ENCODE measurements at places on chromosomes 16 and 17.
A peak's percentile ranks its signal among the peaks of the same experiment; 100 is the strongest.

DNA sequence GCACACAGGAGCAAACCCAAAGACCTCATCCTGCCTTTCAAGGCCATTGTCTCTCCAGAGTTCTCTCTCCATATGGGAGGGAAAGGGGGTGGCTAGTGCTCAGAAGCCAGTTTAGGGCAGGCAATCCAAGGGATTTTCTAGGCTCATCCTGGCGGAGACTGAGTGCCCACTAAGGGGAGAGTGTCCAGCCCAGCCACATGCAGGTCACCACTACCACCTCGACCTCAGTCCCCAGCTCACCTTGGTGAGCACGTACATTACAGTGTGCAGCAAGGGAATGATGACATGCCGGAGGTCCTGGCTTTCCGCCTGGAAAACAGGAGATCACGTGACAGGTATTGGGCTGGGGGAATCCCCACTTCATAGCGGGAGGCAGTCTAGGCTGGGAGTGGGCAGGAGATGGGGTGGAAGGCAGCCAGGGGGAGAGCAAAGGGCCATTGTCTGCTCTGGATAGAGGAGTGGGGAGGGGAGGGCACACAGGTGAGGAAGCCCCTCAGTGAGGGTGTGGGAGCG is 29.9 kb downstream of the PIK3R6 start:
- no peak for DNase-seq

GRCh38 chr17:30241051-30241450 is 5.6 kb upstream of the SLC6A4 start:
- no peak for DNase-seq

DNA sequence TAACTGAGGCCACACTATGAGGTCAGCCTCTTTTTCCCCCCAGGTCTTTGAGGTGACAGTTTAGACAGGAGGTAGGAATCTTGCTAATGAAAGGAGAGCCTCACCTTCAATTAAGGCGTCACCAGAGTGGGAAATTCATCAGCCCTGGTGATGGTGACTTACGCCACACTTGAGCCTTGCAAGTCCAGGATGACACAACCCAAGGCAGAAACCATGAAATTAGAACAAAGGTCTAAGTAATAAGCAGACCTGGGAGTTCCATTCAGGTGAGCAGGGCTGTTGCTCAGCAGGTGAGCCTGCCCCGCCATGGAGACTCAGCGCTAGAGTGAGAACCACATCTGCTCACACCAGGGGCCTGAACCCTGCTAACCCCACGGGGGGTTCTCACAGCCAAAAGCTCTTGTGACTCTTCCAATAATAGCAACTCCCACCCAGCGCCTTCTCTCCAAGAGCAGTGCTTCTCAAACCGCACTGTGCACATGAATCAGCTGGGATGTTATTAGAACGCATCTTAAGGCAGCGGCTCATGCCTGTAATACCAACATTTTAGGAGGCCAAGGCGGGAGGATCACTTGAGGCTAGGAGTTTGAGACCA is 28.7 kb upstream of the KIFC3 start:
- DNase-seq = no peak

DNA sequence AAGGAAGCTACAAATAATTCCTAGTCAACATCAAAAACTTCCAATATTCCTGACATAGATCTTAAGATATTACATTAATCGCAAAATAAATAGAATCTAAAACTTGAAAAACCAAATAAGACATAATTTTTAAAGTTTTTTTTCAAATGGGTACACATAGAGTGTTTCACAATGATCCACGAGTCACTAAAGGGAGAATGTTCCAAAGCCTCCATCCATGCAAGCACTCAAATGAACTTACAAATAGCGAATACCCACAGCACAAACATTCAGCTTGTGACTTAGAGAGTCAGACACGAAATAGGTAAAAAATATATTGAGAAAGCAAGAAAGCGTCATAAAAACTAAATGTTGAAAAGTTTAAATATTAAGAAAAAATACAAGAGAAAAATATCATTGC is 65.7 kb downstream of the CEP112 start:
- DNase-seq = no peak

GRCh38 chr17:50922721-50923405 is 56.7 kb upstream of the TOB1 start:
- DNase-seq = no peak

GRCh38 chr17:78808163-78808562 is 26.1 kb upstream of the CYTH1 start:
- DNase-seq = no peak

DNA sequence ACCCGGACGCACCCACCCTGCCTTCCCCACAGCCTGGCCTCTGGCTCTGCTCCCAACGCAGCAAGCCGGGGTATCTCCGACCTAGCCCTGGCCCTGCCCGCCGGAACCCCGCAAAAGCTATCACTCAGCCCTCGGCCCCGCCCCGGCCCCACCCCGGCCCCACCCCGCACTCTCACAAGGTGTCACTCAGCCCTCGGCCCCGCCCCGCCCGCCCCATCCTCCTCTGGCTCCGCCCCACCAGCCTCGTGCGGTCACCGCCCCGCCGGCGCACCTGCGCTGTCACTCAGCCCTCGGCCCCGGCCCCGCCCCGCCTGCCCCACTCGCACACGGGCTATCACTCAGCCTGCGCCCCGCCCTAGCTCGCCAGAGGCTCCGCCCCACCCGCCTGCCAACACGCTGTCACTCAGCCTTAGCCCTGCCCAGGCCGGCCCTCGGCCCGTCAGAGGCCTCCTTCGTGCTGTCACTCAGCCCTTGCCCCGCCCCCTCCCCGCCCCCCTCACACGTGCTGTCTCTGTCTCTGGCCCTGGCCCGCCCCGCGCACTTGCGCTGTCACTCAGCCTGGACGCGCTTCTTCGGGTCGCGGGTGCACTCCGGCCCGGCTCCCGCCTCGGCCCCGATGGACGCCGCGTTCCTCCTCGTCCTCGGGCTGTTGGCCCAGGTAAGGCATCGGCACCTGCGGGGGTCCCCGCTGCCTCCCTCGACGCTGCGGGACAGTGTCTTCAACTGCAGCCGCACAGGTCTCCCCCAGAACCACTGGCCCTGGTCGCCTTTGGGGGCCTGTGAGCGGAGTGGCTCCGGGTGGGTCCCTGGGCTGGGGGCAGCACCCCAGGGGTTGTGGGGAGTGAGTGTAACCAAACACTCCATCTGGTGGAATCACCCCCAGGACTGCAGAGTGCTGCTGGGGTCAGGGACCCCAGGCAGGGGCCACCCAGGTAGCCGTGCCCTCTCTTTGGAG is at the start of gene CDH15:
Gene CDH15, plus strand, starts transcription at position 533 of the 955 bp plus-strand sequence. Its CDS starts 84 bp downstream, at position 617.
- DNase-seq = peak; percentile 90

GRCh38 chr16:57797526-57798266 is 4.6 kb downstream of the KIFC3 start:
- no peak for DNase-seq

DNA sequence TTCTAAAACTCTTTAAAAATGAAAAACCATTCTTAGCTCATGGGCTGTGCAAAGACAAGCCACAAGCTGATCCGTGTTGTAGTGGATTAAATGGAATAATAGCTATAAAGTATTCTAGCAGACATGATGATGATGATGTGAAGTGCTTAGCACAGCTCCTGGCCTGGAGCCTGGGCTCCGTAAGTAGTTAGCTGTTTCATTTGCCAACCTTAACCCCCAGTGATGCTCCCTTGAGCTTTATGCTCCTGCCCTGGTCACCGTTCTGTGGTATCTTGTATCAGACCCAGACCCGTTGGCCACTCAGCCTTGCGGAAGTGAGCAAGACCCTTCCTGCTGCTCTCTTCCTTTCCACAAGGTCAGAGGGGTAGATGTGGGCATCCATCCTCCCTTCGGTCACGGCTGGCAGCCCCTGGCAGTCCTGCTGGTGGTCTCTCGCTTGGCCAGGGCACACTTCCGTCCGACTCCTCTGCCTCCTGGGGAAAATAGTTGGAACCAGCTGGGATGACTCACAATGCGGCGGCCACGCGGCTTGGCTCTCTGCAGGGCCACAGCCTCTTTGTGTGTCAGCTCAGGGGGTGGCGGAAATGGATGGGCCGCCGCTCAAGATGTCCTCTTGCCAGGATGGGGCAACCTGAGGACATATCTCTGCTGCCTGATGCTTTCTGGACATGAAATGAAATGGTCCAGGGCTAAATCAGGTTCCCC is 79.1 kb downstream of the GPR139 start:
- DNase-seq = no peak

- DNase-seq = no peak
These were observed 910 bp downstream of the ITGAL start for GRCh38 chr16:30473231-30474073.

GRCh38 chr17:74448756-74449155 is 16.9 kb downstream of the GPRC5C start:
- DNase-seq = no peak

DNA sequence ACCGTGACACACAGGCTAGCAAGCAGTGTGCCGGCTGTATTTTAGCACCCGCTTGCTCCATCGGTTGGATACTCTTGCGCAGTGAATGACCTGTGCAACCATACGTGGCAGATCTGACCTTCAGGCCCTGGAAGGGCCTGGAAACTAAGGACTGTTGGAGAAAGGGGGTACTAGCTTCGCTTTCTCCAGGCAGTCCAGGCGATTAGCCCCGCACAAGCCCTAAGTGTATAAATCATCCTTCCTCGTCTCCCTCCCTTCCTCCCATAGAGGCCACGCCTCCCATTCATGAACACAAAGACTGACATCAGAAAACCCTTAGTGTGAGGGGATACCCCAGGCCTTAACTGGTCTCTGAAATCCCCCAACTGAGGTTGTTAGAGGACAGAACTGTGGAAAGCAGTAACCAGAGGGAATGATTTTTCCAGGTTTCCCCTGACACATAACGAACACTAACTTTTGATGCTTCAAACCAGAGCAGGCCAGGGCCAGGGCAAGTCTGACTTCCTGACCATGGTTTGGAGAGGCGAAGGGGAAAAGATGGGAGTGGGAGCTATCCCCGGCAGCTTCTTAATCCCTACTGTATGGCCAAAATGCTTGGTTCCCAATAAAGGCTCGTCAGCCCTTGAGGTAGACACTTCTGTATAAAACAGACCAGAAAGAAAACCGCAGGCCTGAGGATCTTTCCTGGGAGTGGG is 1.4 kb upstream of the DYNLL2 start:
- DNase-seq = no peak

DNA sequence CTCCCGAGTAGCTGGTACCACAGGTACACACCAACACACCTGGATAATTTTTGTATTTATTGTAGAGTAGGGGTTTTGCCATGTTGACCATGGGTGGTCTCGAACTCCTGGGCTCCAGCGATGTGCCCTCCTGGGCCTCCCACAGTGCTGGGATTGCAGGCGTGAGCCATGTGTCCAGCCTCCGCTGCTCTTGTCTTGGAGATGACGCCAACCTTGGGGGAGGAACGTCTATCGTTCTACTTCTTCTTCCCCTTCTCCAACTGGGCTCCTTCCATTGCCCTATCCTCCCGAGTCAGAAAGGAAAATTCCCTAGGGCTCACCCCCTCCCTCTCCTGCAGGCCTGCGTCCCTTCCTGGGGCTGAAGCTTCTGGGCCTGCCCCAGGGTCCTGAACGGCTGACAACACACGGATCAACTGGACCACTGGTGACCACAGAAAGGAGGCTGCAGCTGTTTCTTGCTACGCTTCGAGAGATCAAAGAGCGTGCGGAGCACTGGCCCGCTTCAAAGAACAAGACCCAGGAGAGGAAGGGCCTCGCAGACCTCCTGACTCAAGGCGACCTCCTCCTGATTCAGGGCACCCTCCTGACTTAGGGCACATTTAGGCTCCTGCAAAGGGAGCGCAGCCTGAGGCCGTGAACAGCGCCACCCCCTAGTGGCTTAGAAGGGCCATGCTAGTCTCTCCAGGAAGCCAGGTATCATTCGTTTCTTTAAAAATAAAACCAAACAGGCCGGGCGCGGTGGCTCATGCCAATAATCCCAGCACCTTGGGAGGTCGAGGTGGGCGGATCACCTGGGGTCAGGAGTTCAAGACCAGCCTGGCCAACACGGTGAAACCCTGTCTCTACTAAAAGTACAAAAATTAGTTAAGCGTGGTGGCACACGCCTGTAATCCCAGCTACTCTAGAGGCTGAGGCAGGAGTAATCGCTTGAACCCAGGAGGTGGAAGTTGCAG is 48.5 kb upstream of the HELZ start:
- peak; percentile 86 for DNase-seq

- DNase-seq = no peak
These were observed 64.4 kb downstream of the CRISPLD2 start for GRCh38 chr16:84884246-84884595.

GRCh38 chr16:89561142-89561883 is 831 bp downstream of the RPL13 start:
- DNase-seq = no peak

- no peak for DNase-seq
These were observed 80.4 kb downstream of the ABCC12 start for GRCh38 chr16:48075398-48075797.

- DNase-seq = no peak
These were observed 2.6 kb downstream of the SPNS3 start for GRCh38 chr17:4436381-4436780.

DNA sequence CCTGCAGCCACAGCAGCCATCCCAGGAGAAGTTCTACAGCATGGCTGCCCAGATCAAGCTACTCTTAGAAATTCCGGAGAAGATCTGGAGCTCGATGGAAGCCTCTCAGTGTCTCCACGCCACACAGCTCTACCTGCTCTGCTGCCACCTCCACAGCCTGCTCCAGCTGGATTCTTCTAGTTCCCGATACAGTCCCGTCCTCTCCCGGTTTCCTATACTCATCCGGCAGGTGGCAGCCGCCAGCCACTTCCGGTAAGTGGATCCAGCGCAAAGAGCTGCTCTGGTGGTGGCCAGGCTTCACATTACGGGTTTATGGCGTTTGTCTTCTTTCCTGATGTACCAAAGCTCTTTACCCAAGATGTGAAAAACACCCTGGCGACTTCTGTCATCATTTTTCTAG is 3.6 kb downstream of the COG1 start:
- peak; percentile 85 for DNase-seq

DNA sequence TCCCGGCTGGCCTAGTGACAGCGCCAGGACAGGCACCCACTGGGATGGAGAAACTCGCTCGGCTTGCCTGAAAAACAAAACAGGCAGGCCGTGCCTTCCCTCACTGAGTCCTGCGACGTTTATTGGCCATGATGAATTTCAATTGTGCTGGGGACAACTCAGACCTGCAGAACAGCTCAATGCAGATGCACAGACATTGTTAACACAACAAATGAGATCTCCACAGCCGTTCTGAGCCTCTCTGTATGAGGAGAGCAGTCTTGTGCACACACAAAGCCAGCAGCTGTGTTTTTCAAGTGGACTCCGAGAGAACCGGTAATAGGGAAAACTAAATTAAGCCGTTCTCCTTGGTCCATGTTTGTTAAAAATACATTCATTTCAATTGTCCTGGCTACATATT is 15.9 kb downstream of the SHISA6 start:
- DNase-seq = no peak

DNA sequence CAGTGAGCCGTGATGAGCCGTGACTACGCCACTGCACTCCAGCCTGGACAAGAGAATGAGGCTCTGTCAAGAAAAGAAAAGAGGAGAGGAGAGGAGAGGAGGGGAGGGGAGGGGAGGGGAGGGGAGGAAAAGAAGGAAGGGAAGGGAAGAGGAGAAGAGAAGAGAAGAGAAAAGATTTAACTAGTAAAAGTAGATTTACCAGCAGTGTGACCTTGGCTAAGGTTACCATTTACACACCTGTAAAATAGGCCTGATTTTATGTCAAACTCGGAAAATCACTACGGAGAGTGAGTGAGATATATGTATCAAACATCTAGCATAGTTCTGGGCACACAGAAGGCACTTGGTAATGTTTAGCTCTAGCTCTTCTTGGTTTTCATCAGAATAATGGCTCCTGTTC is 109.2 kb downstream of the LYRM1 start:
- DNase-seq = no peak
